ENCODE measurements at places on chromosomes 11 and 22.

- DNase-seq, result peak; percentile 26
Measured at GRCh38 chr11:110366291-110366690, 63.5 kb upstream of the FDX1 start.

DNA sequence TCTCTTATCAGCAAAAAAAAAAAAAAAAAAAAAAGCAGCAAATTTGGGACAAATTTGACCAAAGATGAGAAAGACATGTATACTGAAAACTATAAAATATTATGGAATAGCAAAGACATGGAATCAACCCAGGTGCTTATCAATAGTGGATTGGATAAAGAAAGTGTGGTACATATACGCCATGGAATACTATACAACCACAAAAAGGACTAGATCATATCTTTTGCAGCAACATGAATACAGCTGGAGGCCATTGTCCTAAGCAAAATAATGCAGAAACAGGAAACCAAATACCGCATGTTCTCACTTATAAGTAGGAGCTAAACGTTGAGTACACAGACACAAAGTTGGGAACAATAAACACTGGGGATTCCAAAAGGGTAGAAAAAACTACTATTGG is 1.8 kb upstream of the RNF141 start:
- no peak for DNase-seq

DNA sequence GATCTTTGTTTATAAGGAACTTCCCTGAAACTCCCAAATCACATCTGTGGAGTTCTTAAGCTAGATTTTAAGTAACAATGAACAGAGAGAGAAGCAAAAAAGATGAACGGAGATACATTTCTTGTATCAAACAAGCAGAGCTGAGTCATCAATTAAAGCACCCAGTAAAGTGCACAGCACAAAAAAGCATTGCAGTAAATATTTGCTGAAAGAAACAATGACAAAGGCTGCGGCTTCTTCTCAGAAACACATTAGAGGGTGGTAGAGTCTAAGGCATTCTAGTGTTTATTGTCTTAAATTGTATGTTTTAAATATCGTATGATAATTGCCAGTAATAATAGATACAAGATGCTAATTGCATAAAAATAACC is 941.6 kb upstream of the CHORDC1 start:
- no peak for DNase-seq

- DNase-seq, result peak; percentile 88
Measured at GRCh38 chr11:12802418-12803085, 128.3 kb downstream of the TEAD1 start.

DNA sequence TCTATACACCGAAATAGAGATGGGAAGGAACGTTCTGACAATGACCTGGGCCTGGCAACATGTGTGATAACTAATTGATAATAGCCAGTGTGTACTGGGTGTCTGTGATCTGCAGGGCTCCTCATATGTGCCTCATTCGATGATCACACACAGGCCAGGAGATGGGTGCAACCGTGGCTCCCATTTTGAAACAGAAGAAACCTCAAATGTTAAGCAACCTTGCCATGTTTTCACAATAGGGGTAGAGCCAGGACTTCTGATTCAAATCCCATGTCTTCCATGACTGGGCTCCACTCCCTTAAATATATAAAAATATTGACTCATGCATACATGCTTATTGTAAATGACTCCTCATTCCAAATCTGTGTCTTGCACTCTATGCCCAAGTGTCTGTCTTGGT is 11.1 kb downstream of the APOL3 start:
- DNase-seq, result no peak

GRCh38 chr11:83681906-83682610 is 395.9 kb upstream of the CCDC90B start:
- peak; percentile 39 for DNase-seq

GRCh38 chr11:126257144-126257543 is 11.6 kb downstream of the SRPRA start:
- DNase-seq, result no peak

- DNase-seq, result no peak
Measured at GRCh38 chr11:65116370-65117205, 913 bp downstream of the ZNHIT2 start.

GRCh38 chr11:13009476-13009920 is 382 bp downstream of the RASSF10 start:
- no peak for DNase-seq

GRCh38 chr22:46519377-46519776 is 18.0 kb downstream of the CELSR1 start:
- no peak for DNase-seq

DNA sequence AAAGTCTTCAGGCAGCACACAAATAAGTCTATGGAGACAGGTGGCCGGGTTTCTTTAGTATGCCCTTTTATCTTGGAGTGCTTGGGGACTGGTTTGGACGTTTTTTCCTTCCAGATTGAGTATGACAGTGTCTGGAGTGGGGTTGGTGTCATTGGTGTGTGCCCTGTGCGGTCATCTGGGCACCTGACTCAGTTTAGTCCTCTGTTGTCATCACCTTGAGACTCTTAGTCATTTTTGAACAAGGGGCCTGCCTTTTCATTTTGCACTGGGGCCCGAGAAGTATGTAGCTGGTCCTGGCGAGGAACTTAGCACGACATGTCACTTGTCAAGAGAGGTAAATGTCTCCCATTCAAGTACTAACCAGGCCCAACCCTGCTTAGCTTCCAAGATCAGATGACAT is 27.2 kb upstream of the MYO18B start:
- DNase-seq, result no peak

DNA sequence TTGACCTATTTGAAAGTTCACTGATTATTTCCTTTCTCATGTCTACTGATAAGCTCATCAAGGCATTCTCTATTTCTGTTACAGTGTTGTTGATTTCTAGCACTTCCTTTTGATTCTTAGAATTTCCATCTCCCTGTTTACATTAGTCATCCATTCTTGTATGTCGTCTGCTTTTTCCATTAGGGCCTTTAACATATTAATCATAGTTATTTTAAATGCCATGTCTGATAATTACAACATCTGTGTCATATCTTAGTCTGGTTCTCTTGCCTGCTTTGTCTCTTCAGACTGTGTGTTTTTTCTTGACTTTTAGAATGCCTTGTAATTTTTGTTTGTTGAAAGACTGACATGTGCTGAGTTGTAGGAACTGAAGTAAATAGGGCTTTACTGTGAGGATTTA is 602.1 kb downstream of the SOX6 start:
- no peak for DNase-seq

GRCh38 chr11:57426439-57426928 is 437 bp downstream of the SLC43A3 start:
- peak; percentile 47 for DNase-seq

DNA sequence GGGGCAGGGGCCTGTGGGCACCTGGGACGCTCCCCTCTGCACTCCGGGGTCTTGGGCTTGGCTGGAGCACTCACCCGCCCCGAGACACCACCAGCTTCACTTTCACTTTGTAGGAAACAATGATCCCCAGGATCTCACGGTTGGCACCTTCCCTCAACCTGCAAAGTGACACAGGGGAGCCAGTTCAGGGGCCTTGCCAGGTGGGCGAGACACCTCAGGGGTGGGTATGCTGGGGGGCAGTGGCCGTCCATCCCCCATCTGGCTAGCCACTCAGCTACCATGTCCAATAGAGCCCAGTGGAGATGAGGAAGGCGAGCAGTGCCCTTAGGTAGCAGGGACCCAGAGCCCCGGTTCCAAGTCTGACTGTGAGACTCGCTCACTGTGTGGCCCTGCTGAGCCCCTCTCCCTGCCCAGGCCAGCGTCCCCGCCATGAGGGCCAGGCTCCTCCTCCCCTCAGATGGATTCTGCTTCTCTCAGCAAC is 32.3 kb downstream of the TPBGL start:
- no peak for DNase-seq

GRCh38 chr11:90476442-90477007 is 253.7 kb upstream of the CHORDC1 start:
- DNase-seq, result peak; percentile 40

- peak; percentile 96 for DNase-seq
Measured at GRCh38 chr22:31290494-31291471, 1.5 kb downstream of the PIK3IP1 start.

DNA sequence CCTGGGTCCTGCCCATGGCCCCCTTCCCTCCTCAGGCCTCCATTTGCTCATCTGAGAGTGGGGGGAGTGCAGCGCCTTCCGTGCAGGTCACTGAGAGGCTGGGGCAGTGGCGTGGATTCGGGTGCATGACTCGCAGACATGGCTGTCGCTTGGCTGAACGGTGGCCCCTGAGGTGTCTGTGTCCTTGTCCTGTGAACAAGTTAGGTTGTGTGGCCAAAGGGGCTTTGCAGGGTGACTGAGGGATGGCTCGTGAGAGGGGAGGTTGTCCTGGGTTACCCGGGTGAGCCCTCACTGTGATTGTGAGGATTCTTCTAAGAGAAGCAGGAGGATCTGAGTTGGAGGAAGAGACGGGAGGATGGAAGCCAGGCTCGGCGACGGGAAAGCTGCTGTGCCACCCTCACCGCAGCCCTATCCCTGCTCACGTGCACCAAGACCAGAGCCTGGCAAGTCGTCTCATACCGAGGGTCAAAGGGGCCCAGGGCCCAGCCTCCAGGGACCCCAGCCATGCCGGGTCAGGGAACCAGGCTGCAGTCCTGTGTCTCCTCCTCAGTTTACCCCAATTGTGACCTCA is 79.1 kb downstream of the KCNQ1 start:
- no peak for DNase-seq

GRCh38 chr22:29093501-29094300 is 20.9 kb downstream of the KREMEN1 start:
- peak; percentile 75 for DNase-seq

GRCh38 chr22:48627966-48628365 is 1199.7 kb downstream of the BRD1 start:
- no peak for DNase-seq

DNA sequence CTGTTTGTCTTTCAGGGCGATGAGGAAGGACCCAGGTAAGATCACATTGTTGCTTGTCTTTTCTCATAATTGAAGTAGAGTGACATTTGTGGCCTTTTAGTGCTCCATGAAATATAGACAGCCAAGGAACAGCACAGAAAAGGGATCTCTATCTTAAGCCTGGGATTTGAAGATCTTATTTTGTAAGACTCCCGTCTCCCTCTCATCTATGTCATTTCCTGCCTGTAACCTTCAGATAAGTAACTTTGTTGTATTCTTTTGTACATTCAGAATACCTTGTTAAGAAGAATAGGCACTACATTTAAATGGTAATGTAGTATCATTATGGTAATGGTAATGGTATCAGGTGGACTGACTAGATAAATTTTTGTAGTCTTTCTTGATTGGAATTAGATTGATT is 72.8 kb downstream of the TRIM44 start:
- no peak for DNase-seq

- DNase-seq, result no peak
Measured at GRCh38 chr11:106517426-106517825, 440.0 kb downstream of the AASDHPPT start.

DNA sequence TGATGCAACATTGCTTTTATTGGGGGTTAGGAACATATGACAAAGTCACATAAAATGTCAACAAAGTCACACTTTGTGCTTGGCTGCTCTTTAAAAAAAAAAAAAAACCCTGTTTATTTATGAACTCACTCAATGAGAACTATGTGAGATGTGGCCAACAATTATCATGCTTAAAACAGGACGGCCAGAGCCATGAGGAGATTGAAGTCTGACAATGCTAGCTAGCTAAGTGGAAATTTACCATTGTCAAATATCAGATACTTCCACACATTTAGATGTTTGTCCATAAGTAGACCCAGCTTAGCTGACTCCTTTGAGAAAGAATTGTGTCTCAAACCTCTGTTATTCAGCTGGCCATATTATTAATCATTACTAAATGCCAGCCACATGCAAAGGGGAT is 26.9 kb downstream of the BLID start:
- DNase-seq, result peak; percentile 37

DNA sequence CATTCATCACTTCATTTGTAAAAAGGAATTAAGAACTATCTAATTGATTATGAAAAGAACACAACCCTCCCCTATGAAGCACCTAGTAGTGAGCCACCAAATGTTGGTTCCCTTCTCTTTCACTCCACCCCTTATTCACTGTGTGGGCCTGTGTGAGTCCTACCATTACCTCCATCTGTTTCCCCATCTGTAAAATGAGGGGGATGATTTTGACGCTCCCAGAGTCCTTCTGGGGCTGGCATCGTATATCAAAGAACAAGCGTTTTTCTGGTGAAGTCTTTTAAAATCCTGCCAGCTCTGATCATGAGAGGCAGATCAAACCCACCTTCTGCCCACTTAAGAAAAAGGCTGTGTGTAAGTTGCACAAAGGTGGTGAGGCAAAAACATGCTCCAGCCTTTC is 96.6 kb upstream of the SEZ6L start:
- DNase-seq, result no peak

DNA sequence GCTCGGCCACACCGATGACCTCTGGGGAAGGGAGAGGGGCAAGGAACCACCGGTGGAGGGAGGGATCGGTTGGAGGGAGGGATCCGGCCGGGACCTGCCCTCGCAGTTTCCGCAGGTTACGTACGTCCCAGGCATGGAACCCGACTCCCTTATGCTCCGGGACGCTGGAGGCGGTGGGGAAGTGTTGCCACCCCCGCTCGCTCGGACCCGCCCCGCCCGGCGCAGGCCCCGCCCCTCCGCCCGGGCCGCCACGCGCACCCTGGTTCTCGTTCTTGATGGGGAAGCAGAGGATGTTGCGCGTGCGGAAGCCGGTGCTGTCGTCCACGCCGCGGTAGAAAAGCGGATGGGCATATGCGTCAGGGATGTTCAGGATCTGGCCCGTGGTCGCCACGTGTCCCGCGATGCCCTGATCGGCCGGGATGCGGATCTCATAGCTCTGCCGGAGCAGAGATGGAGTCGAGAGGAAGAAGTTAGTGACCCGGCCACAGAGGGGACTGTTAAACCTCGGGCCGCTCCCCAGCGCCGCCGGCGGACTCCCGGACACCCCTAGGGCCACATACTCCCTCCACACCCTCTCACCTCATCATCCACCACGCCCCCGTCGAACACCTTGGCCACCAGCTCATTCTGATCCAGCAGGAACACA is 89.8 kb downstream of the PDE2A start:
- DNase-seq, result no peak

DNA sequence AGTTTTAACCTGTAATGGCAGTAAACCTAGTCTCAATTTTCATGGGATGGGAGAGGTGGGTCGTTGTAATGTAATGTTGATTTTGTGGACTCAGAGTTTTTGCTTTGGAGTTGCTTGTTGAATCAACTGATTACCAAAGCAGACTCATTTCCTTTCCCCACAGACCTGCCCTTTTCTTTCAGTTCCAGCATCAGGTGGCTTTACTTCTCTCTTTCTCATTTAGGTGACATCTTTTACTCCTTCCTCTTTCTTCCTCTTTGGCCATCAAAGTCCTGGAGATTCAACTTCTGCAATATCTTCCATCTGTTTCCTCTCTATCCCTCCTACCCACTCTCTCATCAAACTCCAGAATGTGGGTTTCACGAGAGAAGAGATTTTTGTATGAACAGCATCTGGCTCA is 313.9 kb downstream of the TMEM135 start:
- no peak for DNase-seq

- peak; percentile 12 for DNase-seq
Measured at GRCh38 chr11:93089474-93090102, 108.2 kb downstream of the SLC36A4 start.

DNA sequence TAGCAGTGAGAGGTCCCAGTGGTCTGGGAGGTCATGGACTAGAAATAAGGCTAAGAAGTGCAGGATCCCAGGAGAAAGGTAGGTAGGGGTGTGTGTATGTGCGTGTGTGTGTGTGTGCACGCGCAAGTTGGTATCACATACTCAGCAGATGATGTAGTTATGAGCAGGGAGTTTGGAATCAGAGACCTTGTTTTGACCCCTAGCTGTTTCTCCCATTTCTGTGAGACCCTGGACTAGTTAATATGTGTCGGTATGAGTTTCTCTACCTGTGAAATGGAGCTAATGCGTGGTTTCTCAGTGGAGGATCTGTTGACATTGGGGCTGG is 1.3 kb downstream of the SERPING1 start:
- DNase-seq, result peak; percentile 61

Measured in eye (tissue), 1 donor.